ENCODE measurements at places on chromosomes 12 and 14.
A peak's percentile ranks its signal among the peaks of the same experiment; 100 is the strongest.

DNA sequence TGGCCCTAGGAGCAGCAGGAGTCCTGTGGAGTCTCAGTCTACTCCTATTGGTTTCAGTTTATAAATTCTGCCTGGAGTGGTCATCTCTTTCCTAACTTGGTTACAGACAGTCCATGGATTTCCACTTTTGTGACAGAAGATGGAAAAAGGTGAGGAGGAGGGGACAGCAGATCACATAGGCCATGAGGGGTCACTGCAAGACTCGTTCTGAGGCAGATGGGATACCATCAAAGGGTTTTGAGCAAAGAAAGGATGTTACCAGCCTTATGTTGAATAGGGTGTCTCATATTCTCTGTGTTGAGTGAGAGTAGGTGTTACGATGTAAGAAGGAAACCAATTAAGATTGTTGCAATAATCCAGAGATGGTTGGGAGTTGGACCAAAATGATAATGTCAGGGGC is 15.3 kb downstream of the PDE3A start:
- DNase-seq, result no peak

- no peak for DNase-seq
Observed at GRCh38 chr14:80628547-80628946, 313.0 kb downstream of the CEP128 start.

DNA sequence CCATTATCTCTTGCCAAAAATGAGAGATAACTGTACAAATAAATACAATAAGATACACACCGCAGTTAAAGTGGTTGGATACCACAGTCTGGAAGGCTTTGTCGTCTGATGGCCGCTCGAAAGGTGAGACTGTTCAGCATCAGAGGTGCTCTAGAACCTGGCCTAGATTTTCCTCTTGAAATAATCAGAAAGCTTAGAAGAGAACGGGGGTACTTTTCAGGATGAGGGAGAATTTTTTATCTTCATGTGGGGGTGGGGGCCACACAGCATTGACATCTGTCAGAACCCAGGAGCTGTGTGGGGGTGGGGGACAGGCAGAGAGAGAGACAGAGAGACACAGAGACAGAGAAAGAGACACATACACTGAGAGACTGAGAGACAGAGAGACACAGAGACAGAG is 90.5 kb downstream of the GALNT9 start:
- DNase-seq, result no peak

- no peak for DNase-seq
Observed at GRCh38 chr12:133129368-133130037, 571 bp downstream of the ZNF891 start.

- no peak for DNase-seq
Observed at GRCh38 chr12:5588591-5588990, 156.7 kb downstream of the NTF3 start.

- no peak for DNase-seq
Observed at GRCh38 chr14:90732718-90733117, 83.5 kb downstream of the TTC7B start.

GRCh38 chr14:92252323-92252722 is 70.6 kb upstream of the SLC24A4 start:
- DNase-seq, result no peak

DNA sequence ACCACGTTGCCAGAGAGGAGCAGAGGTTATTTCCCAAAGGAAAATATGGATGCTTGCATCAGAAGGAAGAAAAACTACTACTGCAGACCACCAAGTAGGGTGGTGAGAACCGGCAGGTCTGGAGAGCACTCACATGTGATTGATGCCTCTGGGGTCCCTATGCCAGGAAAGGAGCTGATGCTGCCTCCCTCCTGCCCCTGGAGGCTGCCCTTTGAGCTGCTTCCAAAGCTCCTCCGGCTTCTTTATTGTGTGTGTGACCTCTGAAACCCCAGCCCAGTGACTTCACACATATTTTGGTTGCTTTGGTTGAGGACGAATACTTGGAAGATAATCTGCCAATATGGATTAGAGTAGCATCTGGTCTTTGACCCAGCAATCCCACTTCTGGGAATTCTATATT is 133.4 kb downstream of the AACS start:
- DNase-seq, result no peak

GRCh38 chr14:58133739-58134138 is 18.3 kb downstream of the ARMH4 start:
- no peak for DNase-seq

DNA sequence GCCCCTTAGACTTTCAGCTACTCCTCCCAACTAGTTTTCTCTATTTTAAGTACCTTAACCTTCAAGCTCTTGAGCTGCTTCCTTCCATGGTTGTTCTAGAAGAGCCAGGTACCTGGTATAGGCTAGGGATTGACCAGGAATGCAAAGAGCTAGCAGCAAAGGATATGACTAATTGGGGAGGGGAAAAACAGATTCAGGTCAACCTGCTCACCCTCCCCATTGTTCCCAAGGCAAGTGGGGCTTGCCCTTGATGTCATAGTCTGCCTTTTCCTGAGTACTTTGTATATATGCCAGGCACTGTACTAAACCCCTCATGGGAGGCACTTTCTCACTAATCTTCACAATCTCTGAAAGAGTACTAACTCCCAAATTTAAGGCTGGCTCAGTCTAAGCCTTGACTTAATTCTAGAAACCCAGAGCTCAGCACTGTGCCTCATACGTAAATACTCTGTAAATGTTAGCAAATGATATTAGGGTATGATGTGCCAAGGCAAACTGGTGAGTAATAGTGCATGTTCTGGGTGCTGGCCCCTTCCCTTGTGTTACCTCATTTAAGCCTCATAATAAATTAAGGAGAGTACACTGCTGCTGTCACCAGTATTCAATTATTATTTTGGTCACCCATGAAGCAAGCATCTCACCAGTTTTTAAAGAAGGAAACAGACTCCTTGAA is 42.2 kb downstream of the SUDS3 start:
- no peak for DNase-seq

- DNase-seq, result no peak
Observed at GRCh38 chr14:95302667-95303506, 16.8 kb downstream of the CLMN start.

DNA sequence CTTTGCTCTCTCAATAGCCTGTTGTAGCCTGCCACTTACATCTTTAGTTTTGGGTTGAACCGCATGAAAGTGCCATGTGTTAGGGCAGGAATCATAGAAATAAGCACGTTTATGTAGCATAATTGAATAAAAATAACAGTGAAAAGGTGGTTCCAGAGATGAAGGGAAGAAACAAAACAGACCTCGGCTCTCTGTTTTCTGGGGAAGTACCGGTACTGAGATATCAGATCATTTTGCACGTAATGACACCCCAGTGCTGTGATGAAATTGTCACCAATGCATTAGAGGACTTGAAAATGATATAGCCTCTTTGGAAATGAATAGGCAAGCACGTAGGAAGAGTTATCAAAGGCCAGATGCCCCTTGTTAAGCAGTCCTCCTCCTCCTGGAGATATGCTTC is 42.5 kb upstream of the DLK1 start:
- no peak for DNase-seq

DNA sequence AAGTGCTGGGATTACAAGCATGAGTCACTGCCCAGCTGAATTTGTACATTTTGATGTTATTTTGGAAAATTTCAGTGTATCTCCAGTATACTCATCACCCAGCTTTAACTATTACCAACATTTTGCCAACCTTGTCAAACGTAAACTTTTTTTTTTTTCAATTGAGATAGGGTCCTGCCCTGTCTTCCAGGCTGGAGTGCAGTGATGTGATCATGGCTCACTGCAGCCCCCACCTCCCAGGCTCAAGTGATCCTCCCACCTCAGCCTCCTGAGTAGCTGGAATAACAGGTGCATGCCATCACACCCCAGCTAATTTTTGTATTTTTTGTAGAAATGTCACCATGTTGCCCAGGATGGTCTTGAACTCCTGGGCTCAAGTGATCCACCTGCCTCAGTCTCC is 29.2 kb downstream of the MDM2 start:
- DNase-seq, result no peak

DNA sequence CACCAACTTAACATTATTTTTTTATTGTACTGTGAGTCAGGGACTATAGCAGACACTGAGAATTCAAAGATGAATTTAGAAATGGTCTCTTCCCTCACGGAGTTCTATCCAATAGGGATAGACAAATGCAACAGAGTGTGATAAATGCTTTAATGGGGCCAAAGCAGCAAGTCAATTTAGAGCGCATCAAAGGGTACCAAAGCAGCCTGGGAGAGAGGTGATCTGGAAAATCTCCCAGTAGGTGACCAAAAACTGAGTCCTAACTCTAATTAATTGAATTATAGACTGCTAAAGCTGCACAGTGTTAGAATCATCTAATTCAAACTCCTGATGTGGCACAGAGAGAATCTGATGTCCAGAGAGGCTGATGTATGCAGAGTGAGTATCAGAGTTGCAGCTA is 2.6 kb downstream of the LIN7A start:
- DNase-seq, result no peak

DNA sequence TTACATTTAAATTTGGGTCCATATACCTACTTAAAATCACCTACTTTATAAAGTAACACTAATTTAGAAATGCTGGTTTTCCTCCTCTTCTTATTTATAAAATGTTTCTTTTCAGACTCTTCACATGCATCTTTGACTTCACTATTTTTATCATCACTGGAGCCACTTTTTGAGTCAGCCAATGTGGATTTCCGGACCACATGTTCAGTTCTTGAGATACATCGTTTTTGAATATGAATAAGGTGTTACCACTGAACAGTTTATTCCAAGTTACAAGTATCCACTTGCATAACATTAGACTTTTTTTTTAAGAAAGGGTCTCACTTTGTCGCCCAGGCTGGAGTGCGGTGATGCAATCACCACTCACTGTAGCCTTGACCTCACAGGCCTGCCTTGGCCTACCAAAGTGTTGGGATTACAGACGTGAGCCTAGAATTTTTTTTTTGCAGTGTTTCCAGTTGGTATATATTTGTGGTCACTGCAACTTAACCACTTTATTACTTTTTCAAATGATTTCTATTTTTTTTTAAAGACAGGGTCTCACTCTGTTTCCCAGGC is 5.7 kb downstream of the FNTB start:
- DNase-seq, result no peak

DNA sequence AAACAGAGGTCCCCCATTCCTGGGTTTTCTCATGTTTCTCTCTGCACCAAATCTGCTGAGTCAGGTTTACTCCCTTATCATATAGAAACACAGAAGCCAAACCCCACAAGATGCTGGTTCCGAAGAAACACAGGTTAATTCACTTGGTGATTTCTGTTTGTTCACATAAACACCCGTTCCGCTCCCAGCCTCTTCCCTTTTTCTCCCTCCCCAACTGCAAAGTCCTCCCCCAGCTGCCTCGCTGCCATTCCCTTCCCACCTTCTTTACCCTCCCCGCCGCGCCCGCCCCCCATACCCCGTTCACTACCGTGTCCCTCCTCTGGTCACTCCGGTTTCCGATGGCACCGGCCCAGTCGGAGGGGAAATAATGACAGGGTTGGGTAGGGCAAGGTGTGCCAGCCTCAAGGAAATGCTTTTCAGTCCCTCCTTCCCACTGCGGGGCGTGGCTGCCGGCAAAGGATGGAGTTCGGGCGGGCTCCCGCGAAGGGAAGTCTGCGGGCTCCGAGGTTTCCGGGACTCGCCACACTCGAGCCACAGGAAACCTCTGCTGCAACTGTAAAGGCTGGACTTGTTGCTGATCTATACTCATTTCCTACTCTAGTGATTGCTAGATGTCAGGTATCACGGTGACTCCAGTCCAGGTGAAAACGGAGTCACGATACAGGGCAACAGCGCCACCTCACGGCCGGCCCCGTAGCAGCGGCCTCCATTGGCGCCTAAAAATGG is at the start of gene STYK1:
STYK1 (minus strand) TSS at position 394 of the 726 bp plus-strand sequence. CDS start 39,434 bp downstream, outside the sequence.
- DNase-seq, result peak; percentile 60

DNA sequence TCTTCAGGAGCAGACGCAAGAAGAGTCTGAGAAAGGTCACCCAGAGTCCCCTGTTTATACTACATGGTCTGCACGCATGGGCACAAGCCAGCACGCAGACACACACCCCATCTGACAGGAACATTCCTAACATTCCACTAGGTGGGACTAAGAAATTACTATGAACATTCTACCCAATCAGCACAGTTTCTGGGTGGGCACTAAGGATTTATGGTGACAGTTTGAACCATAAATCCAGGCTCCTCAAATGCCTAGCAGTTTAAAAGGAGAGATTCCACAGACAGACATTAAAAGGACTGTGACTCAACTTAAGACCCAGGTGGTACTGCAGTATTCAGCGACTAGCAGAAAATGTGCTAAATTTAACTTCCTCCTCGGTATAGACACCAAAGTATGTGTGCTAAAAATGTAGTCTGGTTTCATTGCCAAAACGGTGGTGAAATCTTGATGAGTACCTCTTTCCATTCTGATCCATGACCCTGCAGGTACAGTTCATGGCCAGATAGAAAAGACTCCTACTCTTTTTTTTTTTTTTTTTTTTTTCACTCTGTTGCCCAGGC is 16.2 kb downstream of the ABHD4 start:
- no peak for DNase-seq

- no peak for DNase-seq
Observed at GRCh38 chr12:78712834-78713481, 151.6 kb upstream of the SYT1 start.

DNA sequence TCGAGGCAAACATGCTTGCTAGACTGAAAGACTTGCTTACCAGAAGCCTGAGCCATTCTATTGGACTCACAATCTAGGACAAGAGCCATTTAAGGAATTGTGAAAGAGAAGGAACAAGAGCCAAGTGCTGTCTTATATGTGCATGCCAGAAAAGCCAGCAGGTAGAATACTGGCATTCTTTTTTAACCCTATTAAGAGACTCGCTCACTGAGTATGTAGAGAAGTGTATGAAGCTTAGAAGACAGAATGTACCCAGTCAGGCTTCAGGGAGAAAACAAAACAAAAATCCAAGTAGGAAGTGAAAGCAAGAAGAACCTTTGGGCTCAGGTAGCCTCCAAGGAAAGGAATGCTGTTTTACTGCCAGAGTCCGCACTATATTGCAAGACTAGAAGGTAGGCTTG is 65.9 kb downstream of the DCAF5 start:
- DNase-seq, result no peak

DNA sequence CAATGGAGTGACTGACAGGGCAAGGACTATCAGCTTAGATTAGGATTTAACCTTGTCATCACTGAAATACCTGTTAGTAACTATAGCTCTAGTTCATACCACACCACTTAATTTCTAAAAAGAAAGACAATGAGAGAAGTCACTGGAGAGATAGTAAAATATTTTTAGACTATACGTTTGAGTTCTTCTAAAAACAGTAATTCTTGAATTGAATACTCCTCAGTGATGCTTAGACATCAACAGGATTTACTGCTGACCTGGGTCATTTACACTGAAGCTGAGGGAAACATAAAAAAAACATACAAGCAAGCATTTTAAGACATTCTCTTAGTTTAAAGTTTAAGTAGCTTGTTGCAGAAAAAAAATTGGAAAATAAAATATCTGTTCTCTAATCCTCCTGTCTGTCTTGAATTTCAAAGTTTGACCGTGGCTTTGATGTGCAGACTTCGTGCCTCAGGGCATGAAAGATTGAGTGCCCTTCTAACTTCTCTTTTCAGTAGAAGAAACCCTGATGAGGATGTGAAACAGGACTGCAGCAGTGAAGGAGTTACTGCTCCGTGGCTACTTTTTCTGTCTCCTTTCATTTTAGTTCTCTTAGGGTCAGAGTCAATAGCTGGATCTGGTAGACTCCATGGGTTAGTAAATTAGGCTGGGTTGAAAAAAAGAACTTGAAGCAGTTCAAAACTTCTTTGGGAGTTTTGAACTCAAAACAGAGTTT is 172.2 kb downstream of the PTPRO start:
- no peak for DNase-seq

GRCh38 chr14:73223049-73223448 is 14.3 kb upstream of the PAPLN start:
- DNase-seq, result no peak

- no peak for DNase-seq
Observed at GRCh38 chr12:119797090-119797489, 80.0 kb downstream of the CIT start.

GRCh38 chr12:20369305-20370013 is 1.1 kb downstream of the PDE3A start:
- no peak for DNase-seq
